CD4-positive, alpha-beta memory T cell (primary cell): ENCODE measurements at places on chromosomes 13 and 19. TPM values are rescaled to one million over a fixed set of nuclear protein-coding genes. Genes with fewer than 3 reads are reported as not detected.

The C13orf42 gene
- not detected for total RNA-seq

The FARP1 gene
- total RNA-seq: 0.42 TPM

The TNFRSF19 gene
- not detected for total RNA-seq

The RFX1 gene
- total RNA-seq: 17.8 TPM

The FFAR1 gene
- total RNA-seq: not detected

The ZNF766 gene
- 53.6 TPM for total RNA-seq

The GGACT gene
- 6.7 TPM for total RNA-seq

The ZNF541 gene
- 0.53 TPM for total RNA-seq

The CD70 gene
- 1.9 TPM for total RNA-seq

The APOC1 gene
- total RNA-seq: 6.4 TPM

The CNN1 gene
- not detected for total RNA-seq

The MEIS3 gene
- not detected for total RNA-seq

DNA sequence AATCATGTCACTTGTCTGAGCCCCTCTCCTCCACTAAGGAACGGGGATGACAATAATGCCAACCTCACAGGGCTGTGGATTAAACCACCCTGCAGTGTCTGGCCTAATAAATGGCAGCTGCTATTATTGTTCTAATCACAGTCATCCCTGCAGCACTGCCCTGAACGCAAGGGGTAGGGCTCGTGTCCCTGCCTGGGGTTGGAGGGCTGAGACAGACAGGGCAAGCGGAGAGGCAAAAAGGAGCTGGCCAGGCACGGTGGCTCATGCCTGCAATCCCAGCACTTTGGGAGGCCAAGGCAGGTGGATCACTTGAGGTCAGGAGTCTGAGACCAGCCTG lies 10.2 kb upstream of the KPTN start:
- no peak for DNase-seq

DNA sequence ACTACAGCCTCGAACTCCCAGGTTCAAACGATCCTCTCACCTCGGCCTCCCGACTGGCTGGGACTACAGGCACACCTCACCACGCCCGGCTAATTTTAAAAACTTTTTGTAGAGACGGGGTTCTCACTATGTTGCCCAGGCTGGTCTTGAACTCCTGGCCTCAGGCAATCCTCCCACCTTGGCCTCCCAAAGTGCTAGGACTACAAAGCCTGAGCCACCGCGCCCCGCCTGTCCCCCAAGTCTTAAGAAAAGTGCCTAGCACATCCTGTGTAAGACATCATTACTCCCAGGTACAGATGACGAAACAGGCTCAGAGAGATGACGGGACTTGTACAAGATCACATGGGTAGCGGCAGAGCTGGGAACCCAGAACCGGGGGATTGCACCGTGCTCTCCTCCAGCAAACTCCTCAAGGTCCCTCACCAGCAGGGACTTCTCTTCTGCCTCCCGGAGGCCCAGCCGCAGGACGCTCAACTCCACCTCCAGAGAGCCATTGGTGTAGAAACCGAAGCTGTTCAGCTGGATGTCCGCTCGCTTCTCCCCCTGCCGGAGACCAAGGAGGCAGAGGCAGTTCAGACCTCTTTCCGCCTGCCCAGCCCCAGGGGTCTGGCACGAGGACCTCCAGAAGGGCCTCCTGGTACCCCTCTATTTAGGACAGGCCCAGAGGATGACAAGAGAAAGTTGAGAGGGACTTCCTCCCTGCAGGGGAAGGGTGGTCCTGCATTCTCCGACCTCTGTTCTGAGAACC lies 1.0 kb downstream of the GPR108 start:
- peak; percentile 89 for DNase-seq

GRCh38 chr13:46541210-46541609 lies 11.8 kb upstream of the LRCH1 start:
- DNase-seq: no peak

- no peak for DNase-seq
Observed at GRCh38 chr19:56071151-56071550, 49.9 kb downstream of the ZNF787 start.

GRCh38 chr19:8580710-8581281 lies 3.6 kb upstream of the MYO1F start:
- DNase-seq: peak; percentile 83

GRCh38 chr13:39516096-39516495 lies 86.9 kb downstream of the LHFPL6 start:
- DNase-seq: no peak

DNA sequence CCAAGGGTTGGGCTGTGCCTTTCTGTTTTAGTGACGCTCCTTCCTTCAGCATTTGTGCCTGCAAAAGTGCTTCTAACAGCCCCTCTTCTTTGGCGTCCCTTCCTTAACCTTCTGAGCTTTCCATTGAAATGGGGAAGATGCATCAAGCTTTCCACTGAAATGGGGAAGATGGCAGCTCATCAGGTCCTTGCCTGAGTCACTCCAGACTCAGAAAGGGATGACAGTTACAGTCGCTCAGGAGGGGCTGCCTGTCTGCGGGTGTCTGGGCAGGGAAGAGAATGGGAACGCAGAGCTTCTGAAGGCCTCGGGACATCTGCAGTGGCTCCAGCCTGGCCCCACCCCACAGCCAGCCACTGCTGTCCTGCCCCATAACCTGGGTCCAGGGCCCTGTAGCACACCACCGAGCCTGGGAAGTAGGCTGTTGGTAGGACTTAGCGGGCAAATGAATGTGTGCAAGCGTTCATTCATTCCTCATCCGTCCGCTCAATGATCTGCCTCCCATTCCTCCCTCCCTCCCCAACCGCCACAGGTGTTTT lies 9.8 kb downstream of the AP1M1 start:
- no peak for DNase-seq

GRCh38 chr13:36129539-36129938 lies 1.6 kb downstream of the DCLK1 start:
- no peak for DNase-seq

- no peak for DNase-seq
Observed at GRCh38 chr19:1884719-1885334, 469 bp downstream of the ABHD17A start.

DNA sequence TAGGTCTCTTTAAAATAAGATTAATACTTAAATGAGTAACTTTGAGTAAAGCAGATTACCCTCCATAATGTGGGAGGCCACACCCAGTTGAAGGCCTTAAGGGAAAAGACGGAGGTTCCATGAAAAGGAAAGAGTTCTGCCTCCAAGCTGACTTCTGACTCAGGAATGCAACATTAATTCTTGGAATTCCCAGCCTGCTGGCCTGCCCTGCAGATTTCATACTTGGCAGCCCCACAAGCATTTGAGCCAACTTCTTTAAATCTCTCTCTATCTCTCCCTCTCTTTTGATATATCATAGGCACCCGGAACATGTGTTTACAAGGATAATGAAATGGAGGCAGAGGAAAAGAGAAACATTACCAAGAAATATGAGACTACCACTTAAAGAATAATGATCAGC lies 902.3 kb upstream of the MIR17HG start:
- DNase-seq: no peak

DNA sequence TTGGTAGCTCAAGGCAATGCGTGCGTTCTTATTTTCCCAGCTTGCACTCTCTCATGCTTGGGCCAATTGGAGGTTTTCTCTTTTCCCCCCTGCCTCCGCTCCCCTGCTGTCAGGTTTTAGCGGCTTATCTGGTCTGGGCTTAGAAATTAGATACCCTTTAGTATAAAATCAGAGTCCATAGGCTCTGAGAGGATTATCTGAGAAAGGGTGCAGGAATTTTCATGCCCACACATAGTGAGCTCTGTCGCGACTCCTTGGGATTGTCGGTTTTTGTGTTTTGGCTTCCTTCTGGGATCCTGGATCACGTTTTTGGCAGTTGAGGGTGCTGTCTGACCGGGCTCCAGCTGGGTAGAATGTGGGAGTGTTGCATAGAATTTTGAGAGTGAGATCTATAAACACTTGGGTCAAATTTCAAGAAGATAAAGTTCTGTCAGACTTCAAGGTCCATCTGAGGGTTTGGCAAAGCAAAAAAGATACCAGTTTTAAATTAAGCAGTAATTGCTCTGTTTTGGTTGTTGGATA lies 12.4 kb downstream of the CHAF1A start:
- no peak for DNase-seq

DNA sequence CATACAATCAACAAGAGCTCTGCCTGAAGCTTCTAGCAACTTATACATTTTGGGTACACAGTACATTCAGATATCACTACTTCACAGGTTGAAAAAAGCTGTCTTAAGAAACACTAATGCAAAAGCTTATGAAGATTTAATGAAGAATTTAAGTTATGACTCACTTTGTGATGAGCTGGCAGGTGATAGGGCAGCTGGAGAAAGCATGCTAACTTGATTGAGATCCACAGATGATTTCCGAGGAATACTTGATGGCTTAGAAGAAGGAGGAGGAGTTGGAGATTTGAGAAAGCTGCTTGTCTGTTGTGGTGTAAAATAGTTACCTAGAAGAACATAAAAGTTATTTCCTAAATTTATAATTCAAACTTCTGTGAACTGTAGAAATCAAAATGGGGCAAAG lies 23.3 kb downstream of the EXOSC8 start:
- no peak for DNase-seq

- no peak for DNase-seq
Observed at GRCh38 chr19:15199661-15200552, 888 bp downstream of the NOTCH3 start.

DNA sequence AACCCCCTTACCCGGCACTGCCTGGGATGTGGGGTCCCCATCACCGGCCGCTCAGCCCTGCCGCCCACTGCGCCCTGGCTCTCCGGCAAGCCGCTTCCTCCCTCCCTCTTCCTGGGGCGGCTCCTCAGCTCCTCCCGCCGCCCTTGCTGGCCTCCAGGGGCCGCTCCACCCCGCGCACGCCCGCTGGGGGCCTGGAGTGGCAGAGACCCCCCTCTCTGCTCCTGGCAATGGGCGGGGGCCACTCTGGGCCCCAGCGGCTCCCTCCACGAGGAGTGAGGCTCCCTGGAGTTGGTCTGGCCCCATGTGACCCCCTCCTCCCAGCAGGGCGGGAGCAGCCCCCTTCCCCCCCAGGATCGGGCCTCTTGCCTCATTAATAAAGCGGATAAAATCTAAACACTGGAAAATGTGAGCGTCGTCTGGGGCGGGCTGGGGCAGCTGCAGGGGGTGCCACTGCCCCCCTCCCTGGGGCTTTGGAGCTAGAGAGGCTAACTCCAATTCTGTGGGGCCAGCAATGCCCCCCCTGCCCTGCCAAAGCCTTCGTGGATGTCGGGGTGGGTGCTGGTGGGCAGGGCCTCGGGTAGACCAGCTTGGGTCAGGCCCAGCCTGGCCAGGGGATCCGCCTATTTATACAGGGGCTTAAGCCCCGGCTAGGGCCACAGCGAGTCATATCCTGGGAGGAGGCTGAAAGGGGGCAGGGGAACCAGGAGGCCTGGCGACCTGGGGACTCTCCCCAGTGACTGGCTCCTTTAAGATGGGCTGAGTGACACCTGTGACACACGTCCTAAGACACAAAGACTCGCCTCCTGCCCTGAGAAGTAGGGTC lies at the start of gene PTGER1:
PTGER1 (minus strand) TSS at position 104 of the 823 bp plus-strand sequence. CDS start 1,034 bp downstream, outside the sequence.
- no peak for DNase-seq

DNA sequence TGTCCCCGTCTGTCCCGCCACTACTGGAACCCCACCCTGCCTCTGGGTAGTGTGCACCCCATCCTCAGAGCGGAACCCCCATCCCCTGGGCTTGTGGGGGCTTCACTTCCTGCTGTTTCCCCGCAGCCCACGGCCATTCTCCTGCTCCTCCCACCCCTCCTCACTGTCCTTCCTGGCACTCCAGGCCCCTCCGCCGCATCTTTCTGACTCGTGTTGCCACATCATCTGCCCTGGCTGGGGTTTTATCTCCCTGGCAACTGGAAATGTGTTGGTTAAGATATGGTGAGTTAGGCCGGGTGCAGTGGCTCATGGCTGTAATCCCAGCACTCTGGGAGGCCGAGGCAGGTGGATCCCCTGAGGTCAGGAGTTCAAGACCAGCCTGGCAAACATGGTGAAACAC lies 37.3 kb downstream of the KDM4B start:
- no peak for DNase-seq

DNA sequence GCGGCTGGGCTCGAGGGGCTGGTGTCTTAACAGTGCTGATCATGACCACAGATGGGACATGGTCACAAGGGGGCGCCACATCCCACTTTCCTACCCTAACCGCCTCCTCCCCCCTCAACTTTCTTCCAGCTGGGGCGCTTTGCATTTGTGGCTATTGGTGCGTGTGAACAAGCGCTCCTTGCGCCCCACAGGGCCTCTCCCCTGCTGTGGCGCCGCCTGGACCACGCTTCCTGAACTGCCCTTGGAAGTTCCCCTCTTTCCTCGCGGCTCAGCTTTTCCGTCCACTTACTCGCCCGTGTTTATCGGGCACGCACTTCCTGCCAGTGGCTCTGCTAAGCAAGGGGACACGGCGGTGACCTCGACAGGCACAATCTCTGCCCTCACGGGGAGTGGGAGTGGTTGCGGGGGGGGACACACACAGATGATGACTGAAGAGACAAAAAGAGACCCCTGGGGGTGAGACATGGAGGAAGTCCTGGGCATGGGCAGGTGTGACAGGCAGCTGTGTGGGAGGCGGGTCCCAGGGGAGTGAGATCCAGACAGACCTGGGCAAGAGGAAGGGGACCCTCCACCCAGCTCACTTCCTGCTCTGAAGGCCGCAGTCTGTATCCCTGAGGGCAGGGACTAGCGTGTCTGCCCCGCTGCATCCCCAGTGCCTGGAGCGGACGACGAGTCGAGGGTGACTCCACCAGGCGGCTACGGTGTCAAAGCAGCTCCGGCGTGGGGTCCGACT lies 40.3 kb downstream of the ZNF787 start:
- DNase-seq: peak; percentile 47

DNA sequence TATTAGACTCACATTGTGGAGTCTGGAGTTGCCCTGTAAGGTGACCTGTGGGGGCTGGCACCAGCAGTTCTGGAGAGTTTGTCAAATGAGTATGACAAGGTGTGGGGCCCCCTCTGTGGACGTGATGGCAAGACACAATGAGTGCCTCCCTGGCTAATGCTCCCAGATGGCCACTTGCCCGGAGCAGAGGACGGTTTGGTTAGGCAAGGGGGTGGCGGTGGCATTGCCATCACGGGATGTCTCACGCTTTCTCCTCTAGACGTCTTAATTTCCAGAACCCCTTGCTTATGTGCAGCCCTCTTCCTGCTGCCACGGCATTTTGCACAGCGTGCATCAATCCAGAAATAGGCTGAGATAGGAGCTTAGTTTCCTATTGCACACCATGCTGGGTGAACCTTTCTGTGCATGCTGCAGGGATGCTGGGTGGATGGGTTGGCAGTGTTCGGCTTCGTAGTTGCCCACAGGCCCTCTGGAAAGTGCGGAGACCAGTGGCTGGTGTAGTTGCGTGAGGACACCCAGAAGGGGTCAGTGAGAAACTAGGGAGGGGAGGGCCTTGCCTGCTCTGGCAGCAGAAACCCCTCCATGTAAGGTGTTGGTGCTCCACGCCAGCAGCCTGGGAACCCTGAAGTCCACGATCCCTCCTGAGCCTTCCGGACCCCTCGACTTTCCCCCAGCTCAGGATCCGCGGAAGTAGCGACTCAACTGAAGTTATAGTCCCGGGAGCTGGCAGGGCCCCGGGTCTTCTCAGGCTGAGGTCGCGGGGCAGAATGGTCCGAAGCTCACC lies 18.1 kb upstream of the LRP3 start:
- DNase-seq: no peak

DNA sequence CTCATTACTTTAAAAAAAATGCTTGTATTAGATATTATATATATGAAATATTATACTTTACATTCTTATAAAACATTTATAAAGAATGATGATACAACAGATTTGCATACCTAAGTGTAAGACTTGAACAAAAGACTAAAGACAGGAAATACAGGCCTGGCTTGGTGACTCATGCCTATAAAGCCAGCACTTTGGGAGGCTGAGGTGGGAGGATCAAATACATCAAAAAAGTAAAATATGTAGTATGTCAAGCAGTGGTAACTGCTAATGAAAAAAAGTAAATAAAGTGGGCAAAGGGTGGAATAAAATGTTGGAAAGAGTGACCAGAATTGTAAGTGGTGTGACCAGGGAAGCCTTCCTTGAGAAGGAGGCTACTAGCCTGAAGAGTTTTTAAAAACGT lies 133.7 kb downstream of the GGACT start:
- no peak for DNase-seq
